ENCODE measurements at places on chromosomes 3 and 15.

DNA sequence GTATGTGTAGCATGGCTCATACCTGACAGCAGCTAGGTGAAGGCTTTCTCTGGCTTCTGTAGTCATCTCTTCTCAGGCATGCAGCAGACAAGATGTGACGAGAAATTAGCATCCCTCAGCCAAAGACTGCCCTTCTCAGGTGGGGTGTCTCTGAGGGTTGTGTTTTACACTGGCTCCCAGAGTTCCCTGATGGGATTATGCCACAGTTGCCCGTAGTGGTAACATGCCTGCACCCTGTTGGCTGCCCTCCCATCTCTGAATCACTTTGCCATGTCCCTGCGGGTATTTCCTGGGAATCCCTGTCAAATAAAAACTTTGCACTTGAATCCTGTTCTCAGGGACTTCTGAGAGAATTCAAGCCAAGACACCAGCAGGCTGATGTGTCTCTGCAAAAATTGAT lies 70.5 kb downstream of the LRTM1 start:
- DNase-seq: no peak

GRCh38 chr3:158950178-158950901 lies 148.5 kb downstream of the MFSD1 start:
- DNase-seq: no peak

GRCh38 chr3:191262650-191263049 lies 63.6 kb downstream of the OSTN start:
- no peak for DNase-seq

DNA sequence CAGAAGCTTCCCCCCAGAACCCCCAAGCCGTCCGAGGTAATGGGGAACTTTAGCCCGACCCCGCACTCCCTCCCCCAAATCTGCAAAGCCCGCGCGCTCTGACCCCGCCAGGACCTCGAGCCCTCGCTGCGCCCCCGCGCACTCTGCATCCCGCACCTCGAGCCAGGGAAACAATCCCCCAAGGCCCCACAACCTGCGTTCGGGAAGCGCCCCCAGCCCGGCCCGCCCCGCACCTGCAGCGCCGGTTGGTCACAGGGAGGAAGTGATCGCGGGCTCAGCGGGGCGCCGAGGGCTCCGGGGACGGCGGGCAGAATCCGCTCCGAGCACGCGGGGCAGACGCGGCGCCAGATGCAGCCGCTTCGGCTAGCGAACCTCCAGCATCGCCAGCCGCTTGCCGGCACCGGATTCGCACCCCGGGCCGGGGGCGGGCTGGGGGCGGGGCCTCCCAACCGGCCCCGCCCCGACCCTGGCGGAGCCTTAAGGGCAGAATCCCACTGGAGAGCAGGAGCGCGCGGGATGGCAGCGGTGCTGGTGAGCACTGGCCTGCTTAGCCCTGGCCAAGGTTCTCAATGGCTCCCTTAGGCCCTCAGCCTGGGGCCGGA lies at the start of gene CAMKV:
Gene CAMKV (minus strand): TSS at position 382 of the 602 bp plus-strand sequence. CDS start 7,518 bp downstream, outside the sequence.
- no peak for DNase-seq

GRCh38 chr3:182703233-182703632 lies 90.1 kb upstream of the ATP11B start:
- DNase-seq: no peak

GRCh38 chr15:86201313-86202008 lies 121.8 kb downstream of the AGBL1 start:
- DNase-seq: no peak

- no peak for DNase-seq
These were observed 239.3 kb downstream of the VPS13C start for GRCh38 chr15:61820951-61821350.

GRCh38 chr3:24355806-24356205 lies 138.8 kb downstream of the THRB start:
- no peak for DNase-seq

- no peak for DNase-seq
These were observed 95.0 kb upstream of the CGNL1 start for GRCh38 chr15:57281321-57281720.

DNA sequence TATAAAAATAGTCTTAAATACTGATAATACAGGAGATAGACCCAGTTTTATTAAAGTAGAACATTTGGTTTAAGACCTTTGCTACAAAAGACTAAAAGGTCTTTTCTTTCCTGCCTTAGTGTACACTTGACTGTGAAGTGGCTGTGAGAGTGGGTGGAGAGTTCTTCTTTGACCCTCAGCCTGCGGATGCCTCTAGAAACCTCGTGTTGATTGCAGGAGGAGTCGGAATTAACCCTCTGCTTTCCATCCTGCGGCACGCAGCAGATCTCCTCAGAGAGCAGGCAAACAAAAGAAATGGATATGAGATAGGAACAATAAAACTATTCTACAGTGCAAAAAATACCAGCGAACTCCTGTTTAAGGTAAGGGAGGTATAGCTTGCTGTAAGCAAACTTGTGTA lies 36.5 kb downstream of the OXNAD1 start:
- DNase-seq: no peak

DNA sequence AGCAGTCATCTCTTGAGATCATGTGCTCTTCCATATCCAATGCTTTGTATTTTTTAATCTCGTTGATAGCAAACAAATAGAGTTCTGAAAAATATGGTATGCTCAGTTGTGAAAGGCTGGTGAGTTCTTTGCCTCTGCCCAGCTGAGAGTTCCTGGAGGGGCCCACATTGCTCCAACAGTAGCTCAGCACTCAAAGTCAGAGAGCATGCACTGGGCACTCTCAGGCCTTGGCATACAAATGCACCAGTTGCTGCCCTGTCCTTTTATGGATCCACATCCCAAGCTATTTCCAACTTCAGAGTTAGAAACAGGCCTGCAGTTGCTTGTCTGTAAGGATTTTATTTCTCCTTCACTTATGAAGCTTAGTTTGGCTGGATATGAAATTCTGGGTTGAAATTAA lies 181.7 kb upstream of the CHRNA7 start:
- DNase-seq: no peak

DNA sequence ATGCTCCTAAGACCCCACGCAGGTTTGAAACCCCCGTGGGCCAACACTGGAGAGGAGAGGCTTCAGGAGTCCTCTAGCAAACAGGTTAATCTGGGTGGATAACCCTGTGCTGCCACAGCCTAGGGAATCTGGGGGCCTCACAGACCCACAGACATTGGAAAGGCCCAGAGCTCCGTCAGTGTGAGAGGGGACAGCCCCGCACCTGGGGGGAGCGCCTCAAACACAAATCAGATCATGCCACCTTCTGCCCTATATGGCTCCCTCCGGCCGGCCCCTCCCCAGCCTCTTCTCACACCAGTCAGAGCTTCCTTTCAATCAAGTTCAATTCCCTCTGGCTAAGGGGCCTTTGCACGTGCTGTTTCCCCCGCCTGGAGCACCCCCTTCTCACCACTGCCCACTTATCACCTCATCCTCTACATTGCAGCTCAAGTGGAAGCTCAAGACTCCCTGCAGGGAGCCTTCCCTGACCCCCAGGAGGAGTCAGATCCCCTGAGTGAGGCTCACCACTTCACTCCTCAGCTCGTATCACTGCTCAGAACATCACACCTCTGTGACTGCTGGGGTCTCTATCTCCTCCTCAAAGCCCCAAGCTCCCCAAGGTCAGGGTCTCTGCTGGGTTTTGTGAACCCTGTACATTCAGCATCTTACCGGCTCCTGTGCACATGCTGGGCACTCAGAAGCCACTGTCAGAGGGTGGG lies 24.1 kb downstream of the FBLN2 start:
- DNase-seq: no peak

DNA sequence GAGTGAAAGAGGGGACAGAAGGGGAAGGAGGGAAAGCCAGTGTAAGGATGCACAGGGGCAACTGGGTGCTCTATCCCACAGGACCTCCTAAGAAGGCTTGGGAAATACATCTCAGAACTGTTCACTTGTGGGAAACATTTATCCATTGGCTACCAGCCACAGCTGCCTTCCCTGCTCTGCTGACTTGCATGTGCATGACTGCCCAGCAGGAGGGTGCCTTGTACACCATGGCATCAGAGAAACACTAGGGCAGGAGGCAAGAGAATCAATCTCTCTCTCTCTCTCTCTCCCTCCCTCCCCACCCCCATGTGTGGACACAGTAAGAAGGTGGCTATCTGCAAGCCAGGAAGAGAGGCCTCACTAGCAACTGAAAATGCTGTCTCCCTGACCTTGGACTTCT lies 62.9 kb upstream of the ZBTB38 start:
- no peak for DNase-seq

DNA sequence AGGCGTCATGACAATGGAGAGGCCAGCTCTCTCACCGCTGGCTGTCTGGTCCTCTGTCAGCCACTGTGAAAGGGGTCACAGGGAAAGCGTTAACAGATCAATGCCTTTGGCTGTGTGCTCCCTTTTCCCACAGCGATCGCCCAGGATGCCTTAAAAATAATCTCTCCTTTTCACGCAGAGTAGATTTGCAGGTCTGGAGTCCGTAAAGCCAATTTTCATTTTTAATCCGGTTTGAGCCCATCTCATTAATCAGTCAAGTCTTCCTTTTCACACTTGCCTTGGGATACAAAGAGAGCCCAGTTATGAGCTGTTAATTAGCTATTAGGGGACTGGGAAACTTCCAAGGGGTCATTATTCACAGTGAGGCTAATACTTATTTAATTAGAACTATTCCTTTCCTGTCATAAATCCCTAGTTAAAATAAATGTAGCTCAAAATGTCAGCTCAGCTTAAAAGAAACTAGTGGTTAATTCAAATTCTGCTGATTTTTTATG lies 104.3 kb upstream of the RASGRP1 start:
- no peak for DNase-seq

- no peak for DNase-seq
These were observed 88.6 kb upstream of the RASGRF1 start for GRCh38 chr15:79179108-79179561.

GRCh38 chr3:38595393-38595792 lies 54.1 kb downstream of the SCN5A start:
- no peak for DNase-seq

GRCh38 chr3:11302444-11302843 lies 30.2 kb downstream of the ATG7 start:
- DNase-seq: no peak

GRCh38 chr3:65914740-65915367 lies 123.9 kb downstream of the MAGI1 start:
- no peak for DNase-seq

DNA sequence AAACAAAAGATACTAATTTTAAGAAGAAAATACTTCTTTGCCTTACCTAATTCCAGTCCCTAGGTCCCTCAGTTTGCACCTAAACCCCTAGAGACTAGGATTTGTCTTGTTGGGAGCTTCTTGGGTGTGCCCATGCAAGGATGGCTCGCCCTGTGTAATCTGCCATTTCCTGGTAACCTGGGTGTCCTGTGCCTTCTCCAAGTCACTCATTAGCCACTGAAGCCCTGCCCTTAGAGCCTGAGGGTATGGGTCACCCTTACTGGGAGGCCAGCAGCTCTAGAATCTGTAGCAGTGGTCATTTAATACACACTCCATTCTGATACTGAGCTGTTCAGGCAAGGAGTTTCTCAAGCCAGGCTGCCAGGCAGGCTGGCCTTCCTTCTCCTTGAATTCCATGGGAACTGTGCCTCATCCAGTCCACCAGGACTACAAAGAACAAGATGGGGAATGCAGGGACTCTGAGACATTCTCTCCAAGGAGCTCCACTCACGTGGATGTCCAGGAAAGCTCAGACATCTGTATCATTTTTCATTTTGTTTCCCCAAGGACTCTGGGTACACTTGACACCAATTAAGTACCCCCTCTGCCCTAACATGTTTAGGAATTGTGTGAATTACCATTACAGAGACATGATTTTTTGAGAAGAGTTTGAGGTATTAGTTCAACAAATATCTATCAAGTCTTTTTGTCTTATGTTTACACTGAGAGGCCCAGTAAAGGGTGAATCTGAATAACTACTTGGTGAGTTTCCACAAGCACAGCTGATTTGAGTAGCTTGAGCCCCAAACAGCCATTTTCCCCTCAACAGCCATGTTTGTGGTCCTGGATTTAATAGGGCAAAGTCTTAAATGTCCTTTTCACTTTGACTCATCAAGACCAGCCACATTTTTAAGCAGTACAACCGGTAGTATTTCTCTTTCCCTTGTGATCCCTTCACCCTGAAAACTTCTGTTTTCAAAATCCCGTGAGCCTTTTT lies 52.6 kb downstream of the ARNT2 start:
- no peak for DNase-seq

GRCh38 chr3:141828890-141829289 lies 47.6 kb upstream of the ATP1B3 start:
- DNase-seq: no peak

DNA sequence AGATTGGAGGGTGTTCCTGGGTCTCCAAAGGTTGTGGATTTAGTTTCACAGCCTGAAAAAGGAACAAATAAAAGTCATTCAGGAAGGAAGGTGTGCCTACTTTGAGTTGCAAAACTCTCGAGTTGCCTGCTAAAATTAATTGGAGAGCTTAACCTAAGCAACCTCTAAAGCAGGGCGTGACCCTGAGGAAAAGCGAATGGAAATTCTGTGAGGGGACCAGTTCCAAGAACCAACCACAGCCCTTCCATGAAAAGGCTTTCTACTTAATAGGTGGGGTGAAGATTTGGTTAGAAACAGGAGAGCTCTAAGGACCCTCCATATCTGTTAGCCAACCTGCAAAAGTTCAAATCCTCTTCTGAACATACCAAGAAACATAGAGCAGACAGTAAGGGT lies 1.5 kb downstream of the CD80 start:
- no peak for DNase-seq

DNA sequence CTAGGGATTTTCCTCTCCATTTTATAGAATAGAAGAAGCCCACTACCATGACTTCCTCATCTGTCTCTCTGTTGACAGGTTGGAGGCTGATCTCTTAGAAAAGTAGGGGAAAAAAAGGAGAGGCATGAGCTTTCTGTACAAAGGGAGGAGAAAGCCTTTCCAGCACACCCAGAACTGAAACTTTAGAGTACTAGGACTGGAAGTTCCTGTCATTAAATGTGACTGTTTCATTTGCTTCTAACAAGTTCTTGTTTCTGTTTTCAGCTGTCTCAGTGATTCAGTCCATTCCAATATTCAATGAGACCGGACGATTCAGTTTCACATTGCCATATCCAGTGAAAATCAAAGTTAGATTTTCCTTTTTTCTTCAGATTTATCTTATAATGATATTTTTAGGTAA lies 39.0 kb downstream of the INTS14 start:
- no peak for DNase-seq

DNA sequence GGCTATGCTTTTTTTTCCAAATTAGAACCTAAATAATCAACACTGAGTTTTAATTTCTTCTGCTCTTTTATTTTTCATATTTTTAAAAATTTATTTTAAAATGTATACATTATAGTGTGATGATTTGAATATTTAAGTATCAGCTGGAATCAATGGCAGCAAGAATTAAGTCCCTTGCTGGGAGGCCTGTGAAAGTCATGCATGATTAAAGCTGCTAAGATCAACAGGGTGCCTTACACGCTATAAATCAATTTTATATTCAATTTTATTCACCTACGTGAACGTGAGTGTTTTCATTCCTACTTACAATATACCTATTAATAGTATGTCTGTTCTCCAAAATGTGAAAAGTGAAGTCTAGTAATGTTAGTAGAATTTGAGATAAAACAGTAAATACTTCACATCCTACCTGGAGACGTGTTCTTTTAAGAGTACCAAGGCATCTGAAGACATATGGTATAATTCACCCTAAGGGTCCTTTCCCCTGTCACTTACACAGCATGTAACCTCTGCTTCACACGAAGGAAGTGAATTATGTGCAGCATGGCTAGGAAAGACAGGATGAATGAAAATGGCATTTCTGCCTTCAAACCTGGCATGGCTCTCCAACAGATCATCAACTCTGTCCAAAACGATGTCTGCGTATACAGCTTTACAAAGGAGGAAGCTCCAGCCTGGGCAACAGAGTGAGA lies 640.4 kb upstream of the ROBO1 start:
- no peak for DNase-seq
